ENCODE measurements at places on chromosomes 6 and 20. TPM values are rescaled to one million over a fixed set of nuclear protein-coding genes. Genes with fewer than 3 reads are reported as not detected.

- DNase-seq = peak; percentile 84
Measured at GRCh38 chr6:41428336-41428995, 93.1 kb downstream of the NCR2 start.

- no peak for DNase-seq
Measured at GRCh38 chr20:3559637-3560036, 88.8 kb downstream of the ATRN start.

DNA sequence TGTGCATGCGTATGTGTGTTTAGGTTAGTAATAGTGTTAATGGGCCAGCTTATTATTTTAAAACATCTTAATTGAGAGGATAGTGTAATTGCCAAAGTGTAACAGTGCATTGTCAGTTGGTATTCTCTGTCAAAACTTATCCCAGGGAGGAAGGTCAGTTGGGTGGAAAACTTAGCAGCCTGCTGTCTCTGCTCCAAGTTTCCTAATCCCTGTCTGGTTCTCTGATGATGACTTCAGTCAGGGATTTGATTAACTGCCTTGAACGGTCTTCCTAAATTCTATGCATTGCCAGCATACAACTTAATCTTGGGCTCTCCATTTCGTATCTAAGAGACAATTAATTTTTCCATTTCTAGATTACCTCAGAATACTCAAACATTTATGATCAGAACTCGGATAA lies 51.1 kb downstream of the L3MBTL3 start:
- DNase-seq = no peak

MDFI gene
- total RNA-seq = 8.6 TPM

SLC17A2 gene
- total RNA-seq = not detected

GRCh38 chr6:44264154-44265006 lies 971 bp downstream of the NFKBIE start:
- DNase-seq = no peak

DNA sequence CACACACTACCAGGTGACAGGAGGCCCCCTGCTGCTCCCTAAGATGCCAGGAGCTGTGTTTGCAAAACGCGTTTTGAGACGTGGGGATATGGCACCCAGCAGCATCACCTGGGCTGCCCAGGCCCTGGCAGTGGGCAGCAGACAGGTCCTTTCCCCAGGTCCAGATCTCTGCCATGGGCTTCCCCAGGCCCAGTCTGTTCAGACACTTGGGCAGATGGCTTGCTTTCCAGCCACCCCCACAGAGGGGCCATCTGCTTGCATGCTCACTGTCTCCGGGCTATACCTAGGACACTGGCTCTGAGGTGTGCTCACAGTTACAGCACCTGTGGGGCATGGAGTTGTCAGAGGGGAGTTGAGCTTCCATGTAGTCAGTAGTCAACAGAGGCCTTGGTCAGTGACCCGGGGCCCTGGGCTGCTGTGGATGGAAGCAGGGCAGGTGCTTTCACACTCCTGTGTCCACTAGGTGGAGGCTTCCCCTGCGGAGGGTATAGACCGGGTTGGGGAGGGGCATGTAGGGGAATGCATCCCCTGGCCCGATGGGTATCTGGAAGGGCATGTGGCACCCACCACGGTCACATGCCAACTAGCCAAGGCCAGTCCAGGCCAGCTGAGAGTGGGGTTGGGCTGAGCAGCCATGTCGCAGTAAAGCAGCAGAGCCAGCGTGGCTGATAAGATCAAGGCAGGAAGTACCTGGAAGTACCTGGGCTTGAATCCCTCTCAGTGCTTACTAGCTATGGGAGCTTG lies 185.4 kb upstream of the SLC24A3 start:
- no peak for DNase-seq

E2F1 gene
- total RNA-seq = 0.33 TPM

DZANK1 gene
- total RNA-seq = 2.9 TPM

DDO gene
- total RNA-seq = 2.0 TPM

MICB gene
- 1.5 TPM for total RNA-seq

SLCO4A1 gene
- total RNA-seq = 5.1 TPM

- no peak for DNase-seq
Measured at GRCh38 chr20:35054814-35055213, 37.8 kb downstream of the TRPC4AP start.

SLC26A8 gene
- not detected for total RNA-seq

TCP11 gene
- total RNA-seq = 0.66 TPM

HTR1E gene
- not detected for total RNA-seq

DNA sequence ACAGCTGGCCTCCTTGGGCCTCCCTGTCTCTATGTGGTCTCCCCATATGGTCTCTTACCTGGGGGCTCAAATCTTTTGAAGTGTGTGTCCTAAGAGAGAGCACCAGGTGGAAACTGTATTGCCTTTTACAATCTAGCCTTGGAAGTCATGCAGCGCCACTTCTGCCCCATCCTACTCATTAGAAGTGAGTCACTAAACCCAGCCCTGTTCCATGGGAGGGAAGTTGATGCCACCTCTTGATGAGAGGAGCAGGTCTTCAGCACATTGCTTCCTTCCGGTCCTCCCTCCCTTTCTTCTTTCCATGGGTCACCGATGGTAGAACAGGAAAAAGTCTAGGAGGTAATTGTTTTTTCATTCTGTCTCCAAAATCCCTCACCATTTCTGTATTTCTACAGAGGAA lies 156.3 kb downstream of the FOXA2 start:
- no peak for DNase-seq

CCN5 gene
- 48.7 TPM for total RNA-seq

GRCh38 chr6:125989631-125990030 lies 3.3 kb downstream of the TRMT11 start:
- DNase-seq = no peak

FABP7 gene
- total RNA-seq = not detected

DNA sequence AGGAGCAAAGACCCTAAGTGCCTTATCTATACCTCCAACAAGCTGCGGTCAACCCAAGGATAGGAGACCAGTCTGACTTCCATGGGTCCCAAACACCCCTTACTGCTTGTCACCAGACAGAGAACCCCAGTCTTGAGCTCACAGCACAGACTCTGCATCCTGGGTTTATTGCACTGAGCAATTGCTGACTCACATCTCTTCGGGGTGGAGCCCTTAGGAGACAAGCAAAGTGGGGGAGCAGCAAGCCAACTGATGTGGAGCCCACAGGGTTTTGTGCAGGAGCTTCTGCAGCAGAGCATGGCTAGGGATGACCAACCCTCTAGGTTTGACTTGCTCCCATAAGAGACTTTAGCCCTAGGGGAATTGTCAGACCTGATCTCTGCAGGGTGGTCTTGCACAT lies 38.6 kb upstream of the EYS start:
- DNase-seq = no peak

- DNase-seq = no peak
Measured at GRCh38 chr20:39528436-39528835, 566.3 kb downstream of the DHX35 start.

GRCh38 chr6:33885132-33886057 lies 81.6 kb upstream of the MLN start:
- DNase-seq = no peak

- DNase-seq = no peak
Measured at GRCh38 chr20:63815615-63816253, 15.3 kb downstream of the ZBTB46 start.

KCNQ2 gene
- total RNA-seq = not detected

MATN4 gene
- total RNA-seq = not detected

TPX2 gene
- total RNA-seq = 1.8 TPM

GRCh38 chr20:58293453-58293852 lies 16.1 kb upstream of the RAB22A start:
- DNase-seq = no peak

GRCh38 chr20:37644605-37645004 lies 49.2 kb upstream of the CTNNBL1 start:
- no peak for DNase-seq

SIRPD gene
- not detected for total RNA-seq

PNPLA1 gene
- total RNA-seq = not detected

ENPP5 gene
- total RNA-seq = 0.55 TPM

All from sigmoid colon (tissue), 7 donors.